ENCODE measurements at places on chromosomes 13 and 19.

- DNase-seq, result no peak
Measured at GRCh38 chr19:38922482-38922881, 8.1 kb downstream of the SARS2 start.

DNA sequence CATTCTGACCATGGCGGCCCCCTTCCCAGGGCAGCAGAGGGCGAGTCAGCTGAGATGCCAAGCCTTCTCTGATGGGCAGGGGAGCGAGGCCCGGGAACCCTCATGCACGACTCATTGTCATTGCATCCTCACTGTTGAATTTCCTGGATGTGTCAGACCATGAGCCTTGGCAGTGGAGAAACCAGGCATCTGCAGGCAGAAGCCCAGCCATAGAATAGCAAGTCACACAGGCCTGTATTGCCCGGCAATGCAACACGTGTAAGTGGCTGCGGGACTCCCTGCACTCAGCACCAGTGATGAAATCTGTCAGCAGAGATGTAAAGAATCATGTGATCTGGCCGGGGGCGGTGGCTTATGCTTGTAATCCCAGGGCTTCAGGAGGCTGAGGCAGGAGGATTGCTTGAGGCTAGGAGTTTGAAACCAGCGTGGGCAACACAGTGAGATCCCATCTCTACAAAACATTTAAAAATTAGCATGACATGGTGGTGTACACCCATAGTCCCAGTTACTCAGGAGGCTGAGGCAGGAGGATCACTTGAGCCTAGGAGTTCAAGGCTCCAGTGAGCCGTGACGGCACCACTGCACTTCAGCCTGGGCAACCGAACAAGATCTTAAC lies 199.7 kb downstream of the KATNAL1 start:
- DNase-seq, result no peak

- DNase-seq, result no peak
Measured at GRCh38 chr13:110780422-110780821, 66.9 kb downstream of the ING1 start.

- DNase-seq, result no peak
Measured at GRCh38 chr19:47350630-47351029, 1.5 kb downstream of the DHX34 start.

DNA sequence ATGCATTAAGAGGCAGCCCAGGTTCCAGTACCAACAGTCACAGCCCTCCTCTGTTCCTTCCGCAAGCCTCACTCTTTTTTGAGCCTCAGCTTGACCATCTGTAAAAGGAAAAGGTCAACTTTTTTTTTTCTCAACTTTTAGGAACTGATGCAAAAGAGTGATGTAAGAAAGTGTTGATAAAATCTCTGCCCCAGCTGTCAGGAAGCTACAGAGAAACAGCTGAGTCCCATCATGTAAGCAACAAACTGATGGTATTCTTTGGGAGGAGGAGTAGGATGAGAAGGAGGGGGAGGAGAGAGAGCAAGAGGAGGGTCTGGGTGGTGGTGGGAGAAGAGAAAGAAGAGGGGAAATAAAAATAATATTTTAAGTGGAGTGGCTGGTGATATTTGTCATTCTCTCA lies 233.9 kb upstream of the TSHZ3 start:
- DNase-seq, result no peak

DNA sequence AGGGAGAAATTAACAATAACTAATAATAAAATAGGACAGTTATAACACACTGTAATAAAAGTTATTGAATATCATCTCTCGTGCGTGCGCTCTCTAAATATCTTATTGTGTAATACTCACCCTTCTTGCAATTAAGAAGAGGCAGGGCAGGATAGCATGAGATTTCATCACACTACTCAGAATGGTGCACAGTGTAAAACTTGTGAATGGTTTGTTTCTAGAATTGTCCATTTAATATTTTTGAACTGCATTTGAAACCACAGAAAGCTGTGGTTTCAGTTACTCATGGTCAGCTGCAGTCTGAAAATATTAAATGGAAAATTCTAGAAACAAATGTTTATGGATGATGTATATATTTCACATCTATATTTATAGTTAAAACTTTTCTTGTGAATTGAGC lies 161.1 kb downstream of the DCT start:
- DNase-seq, result no peak

- no peak for DNase-seq
Measured at GRCh38 chr19:49954092-49954829, 6.7 kb downstream of the SIGLEC11 start.

DNA sequence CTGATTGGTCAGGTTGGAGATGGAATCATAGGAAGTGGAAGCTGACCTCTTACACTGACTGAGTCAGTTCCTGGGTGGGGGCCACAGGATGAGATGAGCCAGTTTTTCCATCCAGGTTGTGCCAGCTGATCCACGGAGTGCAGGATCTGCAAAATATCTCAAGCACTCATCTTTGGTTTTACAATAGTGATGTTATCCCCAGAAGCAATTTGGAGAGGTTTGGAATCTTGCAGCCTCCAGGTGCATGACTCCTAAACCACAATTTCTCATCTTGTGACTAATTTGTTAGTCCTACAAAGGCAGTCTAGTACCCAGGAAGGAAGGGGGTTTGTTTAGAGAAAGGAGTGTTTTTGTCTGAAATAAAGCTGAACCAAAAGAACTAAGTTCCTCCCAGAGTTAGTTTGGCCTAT lies 212.8 kb downstream of the SLITRK6 start:
- DNase-seq, result no peak

- no peak for DNase-seq
Measured at GRCh38 chr13:28245465-28245864, 107.1 kb downstream of the PAN3 start.

DNA sequence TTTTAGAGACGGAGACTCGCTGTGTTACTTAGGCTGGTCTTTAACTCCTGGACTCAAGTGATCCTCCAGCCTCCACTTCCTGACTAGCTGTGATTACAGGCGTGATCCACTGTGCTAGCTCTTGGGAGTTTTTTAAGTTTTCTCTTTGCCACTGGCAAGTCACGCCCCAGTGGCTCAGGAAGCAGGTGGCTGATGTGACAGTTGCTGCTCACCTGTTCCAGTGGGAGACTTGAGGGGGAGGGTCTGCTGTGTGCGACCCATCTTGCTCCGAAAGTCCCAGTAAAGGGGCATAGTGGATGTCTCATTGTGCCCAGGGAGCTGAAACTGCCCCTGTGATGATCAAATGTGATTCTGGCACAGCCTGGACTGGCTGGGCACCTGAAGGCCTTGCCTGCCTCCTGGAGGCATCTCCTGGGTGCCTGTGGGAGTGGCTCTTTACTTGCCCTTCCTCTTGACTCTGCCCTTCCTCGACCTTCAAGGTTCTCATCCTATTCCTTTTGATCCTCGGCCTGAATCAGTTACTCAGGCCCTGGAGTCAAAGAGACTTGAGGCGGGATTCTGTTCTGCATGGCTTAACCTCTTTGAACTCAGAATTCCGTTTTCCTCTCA lies 7.8 kb downstream of the SMARCA4 start:
- DNase-seq, result no peak

- no peak for DNase-seq
Measured at GRCh38 chr19:6066661-6067646, 43.3 kb downstream of the RFX2 start.

DNA sequence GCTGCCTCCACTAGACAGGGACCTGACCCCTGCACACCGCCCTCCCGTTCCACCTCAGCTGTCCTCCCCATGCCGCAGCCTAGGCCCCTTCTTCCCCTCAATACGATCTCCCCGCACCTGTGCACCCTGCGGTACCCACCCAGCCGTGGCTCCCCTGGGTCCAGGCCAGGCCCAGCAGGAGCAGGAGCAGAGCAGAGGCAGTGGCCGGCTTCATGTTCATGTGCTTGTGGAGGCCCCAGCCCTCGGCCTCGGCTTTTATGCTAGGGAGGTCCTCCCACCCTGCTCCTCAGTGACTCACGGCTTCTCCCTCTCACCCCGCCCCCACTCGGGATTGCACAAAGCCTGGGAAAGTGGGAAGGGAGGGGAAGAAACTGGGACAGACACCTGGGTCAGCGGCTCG lies 11.4 kb upstream of the KRTDAP start:
- no peak for DNase-seq

- no peak for DNase-seq
Measured at GRCh38 chr13:57409121-57409520, 222.4 kb upstream of the PCDH17 start.

DNA sequence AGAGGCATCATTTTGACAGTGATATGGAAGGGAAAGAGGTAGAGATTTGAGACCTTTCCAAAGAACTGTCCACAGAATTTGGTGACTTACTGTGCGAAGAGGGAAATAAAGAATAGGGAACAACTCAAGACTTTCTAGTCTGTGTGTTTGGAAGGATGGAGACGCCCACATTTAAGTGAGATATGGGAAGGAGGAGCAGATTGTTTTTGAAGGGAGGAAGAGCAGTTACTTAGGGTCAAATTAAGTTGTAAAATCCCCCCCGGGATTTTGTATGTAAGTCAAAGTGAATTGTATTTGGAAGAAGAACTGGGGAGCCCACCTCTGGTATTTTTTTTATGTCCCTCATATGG lies 1.2 kb downstream of the USPL1 start:
- DNase-seq, result no peak

GRCh38 chr13:35889560-35889959 lies 241.6 kb downstream of the DCLK1 start:
- no peak for DNase-seq

DNA sequence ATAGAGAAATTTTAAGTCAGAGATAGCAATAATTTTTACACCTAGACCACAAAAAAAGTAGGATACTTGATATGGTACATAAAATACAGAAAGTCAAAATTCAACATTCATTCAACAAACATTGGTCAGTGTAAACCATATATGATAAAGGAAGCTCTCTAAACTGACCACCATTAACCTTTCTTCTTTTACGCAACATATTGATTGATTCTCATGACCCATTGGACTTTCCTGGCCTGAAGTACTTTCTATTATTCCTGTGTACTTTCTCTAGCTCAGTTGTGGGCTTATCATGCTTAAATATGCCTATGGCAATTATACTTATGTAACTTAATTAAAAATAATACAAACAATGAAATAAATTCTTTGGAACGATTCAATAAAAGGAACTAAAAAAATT lies 10.7 kb downstream of the PIBF1 start:
- DNase-seq, result no peak

- DNase-seq, result no peak
Measured at GRCh38 chr19:51621178-51621577, 9.0 kb downstream of the SIGLEC5 start.

DNA sequence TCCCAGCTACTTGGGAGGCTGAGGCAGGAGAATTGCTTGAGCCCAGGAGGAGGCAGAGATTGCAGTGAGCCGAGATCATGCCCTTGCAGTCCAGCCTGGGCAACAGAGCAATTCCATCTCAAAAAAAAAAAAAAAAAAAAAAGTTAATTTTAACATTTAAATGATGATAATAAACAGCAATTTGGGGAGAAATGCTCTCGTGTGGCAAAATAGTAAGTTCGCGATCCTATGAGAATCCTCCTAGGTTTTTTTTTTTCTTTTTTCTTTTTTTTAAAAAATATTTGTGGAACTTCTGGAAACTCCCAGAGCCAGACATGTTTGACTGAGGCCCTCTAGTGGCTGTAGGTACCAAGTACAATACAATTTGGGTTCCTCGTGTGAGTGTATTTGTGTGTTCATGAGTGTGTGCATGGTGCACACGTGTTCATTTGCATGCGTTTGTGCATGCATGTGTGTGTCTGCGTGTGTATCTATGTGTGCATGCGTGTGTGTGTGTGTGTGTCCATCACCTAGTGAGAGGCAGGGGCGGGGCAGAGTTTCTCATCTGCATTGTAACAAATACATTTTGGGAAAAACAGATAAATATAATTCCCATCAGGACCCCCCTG lies 31.2 kb downstream of the TMPRSS9 start:
- DNase-seq, result peak; percentile 15

DNA sequence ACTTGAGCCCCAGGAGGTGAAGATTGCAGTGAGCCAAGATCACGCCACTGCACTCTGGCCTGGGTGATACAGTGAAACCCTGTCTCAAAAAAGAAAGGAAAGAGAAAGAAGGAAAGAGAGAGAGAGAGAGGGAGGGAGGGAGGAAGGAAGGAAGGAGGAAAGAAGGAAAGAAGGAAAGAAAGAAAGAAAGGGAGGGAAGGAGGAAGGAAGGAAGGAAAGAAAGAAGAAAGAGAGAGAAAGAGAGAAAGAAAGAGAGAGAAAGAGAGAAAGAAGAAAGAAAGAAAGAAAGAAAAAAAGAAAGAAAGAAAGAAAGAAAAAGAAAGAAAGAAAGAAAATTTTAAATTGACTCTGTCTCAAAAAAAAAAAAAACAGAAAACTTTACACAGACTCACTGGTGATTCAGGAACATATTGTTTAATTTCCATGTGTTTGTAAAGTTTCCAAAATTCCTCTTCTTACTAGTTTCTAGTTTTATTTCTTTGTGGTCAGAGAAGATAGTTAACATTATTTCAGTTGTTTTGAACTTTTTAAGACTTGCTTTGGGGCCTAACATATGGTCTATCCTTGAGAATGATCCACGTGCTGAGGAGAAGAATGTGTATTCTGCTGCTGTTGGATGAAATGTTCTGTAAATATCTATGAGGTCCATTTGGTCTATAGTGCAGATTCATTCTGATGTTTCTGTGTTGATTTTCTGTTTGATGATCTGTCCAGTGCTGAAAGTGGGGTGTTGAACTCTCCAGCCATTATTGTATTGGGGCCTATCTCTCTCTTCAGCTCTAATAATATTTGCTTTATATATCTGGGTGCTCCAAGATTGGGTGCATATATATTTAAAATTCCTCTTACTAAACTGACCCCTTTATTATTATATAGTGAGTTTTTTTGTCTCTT lies 204.4 kb upstream of the SERP2 start:
- no peak for DNase-seq

GRCh38 chr19:928471-929202 lies 2.8 kb downstream of the ARID3A start:
- no peak for DNase-seq

GRCh38 chr13:90591260-90591926 lies 756.1 kb upstream of the MIR17HG start:
- no peak for DNase-seq

- no peak for DNase-seq
Measured at GRCh38 chr13:43528992-43529391, 257.8 kb downstream of the ENOX1 start.

- no peak for DNase-seq
Measured at GRCh38 chr13:44151474-44151873, 222.2 kb upstream of the SERP2 start.

GRCh38 chr19:34387446-34387810 lies 16.8 kb upstream of the PDCD2L start:
- no peak for DNase-seq

DNA sequence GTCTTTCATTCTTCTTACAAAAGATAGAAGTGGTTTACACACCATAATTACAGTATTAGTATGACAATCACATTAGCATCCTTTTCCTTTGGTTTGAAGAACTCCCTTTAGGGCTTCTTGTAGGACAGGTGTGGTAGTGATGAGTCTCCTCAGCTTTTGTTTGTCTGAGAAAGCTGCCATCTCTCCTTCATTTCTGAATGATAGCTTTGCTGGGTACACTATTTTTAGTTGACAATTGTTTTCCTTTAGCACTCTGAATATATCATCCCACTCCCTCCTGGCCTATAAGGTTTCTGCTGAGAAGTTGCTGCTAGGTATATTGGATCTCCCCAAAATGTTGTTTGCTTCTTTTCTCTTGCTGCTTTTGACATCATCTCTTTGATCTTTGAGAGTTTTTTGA lies 39.3 kb downstream of the RASA3 start:
- no peak for DNase-seq

GRCh38 chr19:6864325-6864940 lies 22.9 kb upstream of the ADGRE1 start:
- DNase-seq, result no peak

Measured in stimulated activated CD4-positive, alpha-beta T cell treated with anti-CD3 and anti-CD28 coated beads, Interleukin-1b, Interleukin-23, amount 100 ng/mL, for 1 hour (primary cell).